GM13977 (cell line): ENCODE measurements at places on chromosomes 16 and 17.
A peak's percentile ranks its signal among the peaks of the same experiment; 100 is the strongest.

GRCh38 chr16:50309156-50309526 lies 42.8 kb downstream of the ADCY7 start:
- no peak for DNase-seq

DNA sequence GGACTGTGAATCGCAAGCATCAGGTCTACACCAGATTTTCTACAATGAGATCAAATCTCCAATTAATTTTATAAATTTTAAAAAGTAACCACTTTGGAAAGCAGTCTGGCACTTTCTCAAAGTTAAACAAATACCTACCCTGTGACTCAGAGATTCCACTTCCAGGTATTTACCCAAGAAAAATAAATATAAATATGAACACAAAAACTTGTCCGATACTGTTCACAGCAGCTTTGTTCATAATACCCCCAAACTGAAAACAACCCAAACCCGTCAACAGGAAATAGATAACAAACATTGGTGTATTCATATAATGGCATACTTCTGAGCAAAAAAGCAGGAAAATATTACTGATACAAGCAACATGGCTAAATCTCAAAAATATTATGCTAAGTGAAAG lies 12.1 kb downstream of the ZDHHC7 start:
- no peak for DNase-seq

DNA sequence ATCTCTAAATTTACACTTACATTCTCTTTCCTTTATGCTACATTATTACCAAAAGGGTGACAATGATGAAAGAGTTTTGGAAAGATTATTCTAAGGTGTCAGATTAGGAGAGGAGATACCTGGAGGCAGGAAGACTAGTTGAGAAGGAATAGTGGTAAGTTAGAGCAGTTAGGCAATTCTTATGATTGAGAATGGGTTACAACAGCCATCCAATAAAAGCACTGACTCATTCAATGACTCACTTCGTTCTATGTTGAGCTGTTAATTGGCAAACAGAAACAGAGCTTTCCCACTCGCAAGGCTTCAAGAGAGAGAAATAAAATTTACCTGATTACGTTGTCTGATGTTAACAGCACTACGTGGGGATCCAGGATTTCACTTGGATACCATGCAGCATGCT lies 5.8 kb downstream of the NUP88 start:
- DNase-seq: no peak

- DNase-seq: peak; percentile 27
Observed at GRCh38 chr16:89710709-89711564, 9.4 kb upstream of the SPATA2L start.

GRCh38 chr17:45270828-45271418 lies 9.0 kb upstream of the SPATA32 start:
- DNase-seq: no peak

DNA sequence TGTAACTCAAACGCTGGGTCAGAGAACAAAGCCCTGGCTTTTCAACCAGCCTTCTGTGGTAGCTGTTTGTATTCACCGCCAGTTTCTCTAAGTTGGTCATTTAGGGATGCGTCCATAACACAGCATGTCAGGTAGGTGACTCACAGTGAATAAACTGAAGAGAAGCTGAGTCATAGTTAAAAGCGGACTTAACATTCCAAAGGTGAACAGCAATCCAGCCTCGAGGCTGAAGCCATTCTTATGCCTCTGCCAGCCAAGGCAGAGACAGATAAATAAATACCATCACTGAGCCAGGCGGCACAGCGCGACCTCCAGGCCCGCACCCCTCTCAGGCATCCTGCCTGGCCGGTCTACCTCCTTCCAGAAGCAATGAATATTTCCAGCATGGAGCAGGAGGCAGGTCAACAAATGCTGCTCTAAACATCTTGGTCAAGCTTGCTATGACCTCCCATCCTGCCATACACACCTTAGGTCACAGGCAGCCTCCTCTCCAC lies 12.4 kb upstream of the CACNG4 start:
- no peak for DNase-seq

GRCh38 chr17:7221278-7222092 lies 1.7 kb downstream of the ACADVL start:
- DNase-seq: no peak

DNA sequence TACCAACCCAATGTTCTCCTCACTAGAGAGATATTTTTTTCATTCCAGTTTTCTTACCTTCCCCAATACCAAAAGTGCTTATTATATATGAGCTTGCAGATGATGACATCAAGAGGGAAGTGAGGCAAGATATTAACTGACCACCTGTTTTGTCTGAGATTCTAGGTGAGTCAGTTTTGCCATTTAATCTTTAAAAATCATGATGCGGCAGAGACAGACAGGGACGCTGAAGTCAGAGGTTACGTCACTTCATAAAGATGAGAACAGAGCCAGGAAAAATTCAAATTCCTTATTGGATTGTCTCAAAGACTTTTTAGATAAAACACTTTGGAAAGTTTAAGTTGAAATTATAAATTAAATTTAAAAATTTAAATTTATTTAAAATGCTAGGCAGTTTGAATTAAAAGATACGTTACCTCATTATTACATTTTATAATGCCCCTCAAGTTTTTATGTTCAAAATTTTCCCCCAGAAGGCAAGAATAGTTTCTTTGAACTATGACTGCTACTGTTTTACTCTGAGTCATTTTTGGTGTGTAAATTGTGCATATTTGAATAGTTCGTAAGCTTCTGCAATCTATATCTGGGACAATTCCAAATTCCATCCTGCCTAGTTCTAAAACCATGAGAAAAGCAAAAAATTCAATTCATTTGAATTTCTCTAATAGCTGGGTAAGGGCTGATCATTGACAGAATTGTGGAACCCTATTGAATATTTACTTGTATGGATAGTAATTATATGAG lies 839.6 kb upstream of the GOT2 start:
- DNase-seq: no peak

DNA sequence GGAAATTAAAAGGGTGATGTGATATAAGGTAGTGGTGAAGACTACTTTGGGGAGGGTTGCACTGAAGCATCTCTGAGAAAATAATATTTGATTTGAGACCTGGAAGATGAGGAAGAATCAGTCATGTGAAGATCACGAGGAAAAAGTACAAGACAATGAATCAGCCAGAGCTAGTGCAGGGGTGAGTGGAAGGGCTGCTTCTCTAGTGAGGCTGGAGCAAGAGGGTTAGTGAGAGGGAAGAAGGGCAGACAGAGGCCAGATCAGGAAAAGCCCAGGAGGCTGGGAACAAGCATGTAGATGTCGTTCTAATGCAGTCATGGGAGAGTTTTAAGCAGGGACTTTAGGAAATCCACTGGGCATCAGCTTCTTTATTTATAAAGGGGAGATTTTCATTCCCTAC lies 504.2 kb upstream of the SALL1 start:
- DNase-seq: no peak

DNA sequence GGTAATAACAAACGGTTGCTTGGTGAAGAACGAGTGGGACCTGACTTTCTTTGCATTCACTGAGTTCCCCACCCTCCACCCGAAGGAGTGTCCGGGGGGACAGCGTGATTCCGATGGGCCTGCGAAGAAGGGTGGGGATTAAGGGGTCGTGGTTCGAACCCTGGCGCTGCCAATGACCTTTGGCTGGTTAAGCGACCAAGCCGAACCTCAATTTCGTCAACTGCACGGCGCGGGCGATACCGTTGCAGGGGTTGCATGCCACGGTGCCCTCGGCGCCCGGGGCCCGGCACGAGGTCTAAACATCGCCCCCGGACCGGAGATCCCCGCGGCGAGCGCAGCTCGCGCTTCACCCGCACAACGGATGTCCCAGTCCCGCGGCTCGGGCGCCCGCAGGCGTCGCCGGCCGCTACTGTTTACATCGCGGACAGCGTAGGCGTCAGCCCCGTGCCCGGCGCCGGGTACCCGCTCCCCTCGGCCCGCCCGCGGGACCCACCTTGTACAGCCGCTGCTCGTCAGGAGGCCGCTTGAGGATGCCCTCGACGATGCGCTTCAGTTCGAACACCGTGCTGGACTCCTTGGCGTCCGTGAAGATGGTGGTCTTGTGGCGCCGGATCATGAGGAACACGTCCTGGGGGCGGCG lies 460 bp downstream of the ELOB start:
- peak; percentile 65 for DNase-seq

- DNase-seq: no peak
Observed at GRCh38 chr17:79011451-79012147, 2.0 kb upstream of the CANT1 start.

DNA sequence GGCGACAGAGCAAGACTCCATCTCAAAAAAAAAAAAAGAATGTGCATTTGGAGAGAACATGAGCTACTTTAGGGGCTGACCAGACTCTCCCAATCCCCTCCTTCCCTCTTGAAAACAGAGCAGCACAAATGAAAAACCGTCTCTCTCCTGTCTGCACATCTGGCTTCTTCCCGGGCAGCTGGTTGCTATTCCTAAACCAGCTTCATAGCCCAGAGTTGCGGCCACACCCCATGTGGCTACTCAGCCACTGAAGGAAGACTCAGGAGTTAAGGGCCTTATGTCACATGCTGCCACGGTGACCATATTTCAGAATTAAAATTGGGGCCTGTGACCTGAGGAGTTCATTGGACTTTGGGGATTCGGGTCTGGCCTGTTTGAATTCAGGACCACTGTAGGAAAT lies 48.3 kb downstream of the KATNIP start:
- no peak for DNase-seq

DNA sequence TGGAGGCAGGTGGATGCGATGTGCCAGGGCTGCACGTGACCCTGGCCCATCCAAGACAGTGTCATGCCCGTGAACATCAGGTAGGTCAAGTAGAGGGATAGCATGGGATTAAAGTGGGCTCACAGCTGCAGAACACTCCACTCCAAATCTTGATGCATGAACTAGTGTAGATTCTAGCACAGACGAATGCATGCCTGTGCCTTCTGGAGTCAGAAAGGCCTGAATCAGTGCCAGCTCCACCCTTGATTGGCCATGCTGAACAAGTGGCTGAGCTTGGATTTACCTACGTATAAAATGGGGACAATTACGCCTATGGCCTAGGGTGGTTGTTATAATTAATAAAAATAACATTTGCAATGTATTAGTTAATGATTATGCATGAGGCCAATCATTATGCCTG lies 10.6 kb downstream of the IRX3 start:
- no peak for DNase-seq

DNA sequence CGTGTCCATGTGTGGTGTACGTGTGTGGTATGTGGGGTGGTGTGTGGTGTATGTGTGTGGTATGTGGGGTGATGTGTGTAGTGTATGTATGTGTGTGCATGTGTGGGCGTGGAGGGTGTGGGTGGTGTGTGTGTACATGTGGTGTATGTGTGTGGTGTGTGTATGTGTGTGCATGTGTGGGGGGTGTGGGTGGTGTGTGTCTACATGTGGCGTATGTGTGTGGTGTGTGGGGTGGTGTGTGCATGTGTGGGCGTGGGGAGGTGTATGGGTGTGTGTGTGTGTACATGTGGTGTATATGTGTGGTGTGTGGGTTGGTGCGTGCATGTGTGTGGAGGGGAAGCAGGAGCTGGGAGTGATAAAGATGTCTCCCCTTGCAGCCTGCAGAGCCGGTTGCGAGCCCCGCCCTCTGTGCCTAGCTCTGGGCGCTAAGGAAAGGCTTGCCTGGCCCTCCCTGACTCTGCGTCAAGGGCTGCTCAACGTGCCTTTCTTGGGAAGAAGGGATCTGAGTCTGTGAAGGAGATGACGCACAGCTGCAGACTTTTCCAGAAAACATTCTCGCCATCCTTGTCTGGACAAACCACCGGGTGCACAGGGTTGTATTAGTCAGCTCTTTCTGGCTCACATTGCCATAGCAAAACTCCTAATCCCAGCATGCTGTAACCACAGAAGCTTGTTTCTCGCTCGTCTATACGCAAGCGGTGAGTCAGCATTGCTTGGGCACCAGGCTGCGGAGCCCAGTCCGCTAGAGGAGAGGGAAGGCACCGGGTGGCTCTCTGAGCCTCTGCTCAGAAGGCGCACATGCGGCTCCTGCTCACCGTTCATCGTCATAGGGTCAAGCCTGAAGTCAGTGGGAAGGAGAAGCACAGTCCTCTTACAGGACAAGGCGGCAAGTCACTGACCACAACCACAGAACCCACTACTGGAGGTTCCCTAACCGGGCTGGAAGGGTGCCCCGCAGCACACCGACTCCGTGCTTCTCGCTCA lies 2.0 kb upstream of the CD300H start:
- no peak for DNase-seq

DNA sequence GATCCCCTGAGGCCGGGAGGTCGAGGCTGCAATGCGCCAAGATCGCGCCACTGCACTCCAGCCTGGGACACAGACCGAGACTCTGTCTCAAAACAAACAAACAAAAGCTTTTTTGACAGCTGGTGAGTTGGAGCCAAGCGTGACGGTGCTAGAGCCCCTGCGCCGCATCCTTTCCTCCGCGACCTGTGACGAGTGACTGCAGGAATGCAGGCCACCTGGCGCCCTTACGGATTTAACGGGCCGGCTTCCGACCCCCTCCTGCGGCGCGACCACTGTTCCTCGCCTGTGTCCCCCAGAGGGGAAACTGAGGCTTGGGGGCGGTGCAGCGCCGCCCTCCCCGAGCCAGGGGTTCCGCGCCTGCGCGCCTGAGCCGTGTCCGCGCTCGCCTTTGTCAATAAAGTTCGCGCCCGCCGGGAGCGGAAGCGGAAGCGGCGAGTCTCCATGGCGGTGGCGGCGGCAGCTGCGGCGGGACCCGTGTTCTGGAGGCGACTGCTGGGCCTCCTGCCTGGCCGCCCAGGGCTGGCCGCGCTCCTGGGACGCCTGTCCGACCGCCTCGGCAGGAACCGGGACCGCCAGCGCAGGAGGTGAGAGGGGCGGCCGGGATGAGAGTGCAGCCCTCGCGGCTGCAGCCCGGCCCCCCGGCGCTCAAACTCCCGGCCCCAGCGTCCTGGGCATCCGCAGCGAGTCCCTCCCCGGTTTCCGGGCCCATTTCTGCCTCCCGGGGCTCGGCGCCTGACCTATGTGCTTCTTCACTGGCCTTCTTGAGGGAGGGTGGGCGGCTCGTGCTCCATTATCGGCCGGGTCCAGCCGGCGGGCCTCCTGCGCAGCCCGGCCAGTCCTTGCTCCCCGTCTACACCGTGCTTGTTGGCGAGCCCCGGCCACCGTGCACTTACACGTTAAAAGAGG lies at the start of gene PGS1:
TSS of gene PGS1 (plus strand) at position 425 of the 906 bp plus-strand sequence. CDS start at position 442, 17 bp downstream.
- DNase-seq: peak; percentile 90

DNA sequence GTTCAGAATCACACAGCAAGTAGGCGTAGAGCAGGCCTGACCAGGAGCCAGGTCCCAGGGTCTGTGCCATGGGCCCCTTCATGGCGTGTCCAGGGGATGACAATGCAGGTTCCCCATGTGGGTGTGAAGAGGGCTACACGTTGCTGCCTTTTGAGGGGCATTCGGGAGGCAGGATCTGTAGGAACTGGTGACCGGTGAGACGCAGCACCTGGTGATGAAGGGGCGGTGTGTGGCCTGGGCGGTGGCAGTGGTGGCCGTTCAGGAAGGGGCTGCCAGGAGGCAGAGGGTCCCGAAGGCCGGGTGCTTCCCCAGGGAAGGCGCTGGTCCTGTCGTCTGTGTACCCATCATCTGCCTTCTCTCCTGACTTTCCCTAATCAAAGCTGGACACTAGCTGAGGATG lies 34.6 kb downstream of the ZNF750 start:
- no peak for DNase-seq

- peak; percentile 71 for DNase-seq
Observed at GRCh38 chr17:75105126-75106080, 4.4 kb upstream of the ARMC7 start.

- DNase-seq: peak; percentile 7
Observed at GRCh38 chr17:50035421-50035879, 20.5 kb upstream of the ITGA3 start.
